ENCODE measurements at places on chromosomes 1 and 21.

GRCh38 chr1:108819878-108820277 is 37.0 kb downstream of the AKNAD1 start:
- no peak for DNase-seq

DNA sequence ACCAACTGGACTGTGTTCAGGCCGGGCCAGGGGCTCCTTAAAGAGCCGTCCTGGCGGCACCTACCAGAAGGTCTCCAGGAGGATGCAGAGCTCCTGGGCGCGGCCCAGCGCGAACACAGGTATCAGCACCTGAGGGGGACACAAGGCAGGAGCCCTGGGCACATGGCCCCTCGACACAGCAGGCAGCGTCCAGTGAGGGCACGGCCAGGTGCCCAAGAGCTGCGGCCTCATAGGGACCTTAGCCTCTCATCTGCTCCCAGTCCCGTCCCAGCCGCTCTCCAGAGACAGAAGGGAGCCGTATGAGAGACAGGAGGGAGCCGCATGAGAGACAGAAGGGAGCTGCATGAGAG is 5.8 kb downstream of the PUSL1 start:
- DNase-seq, result no peak

- no peak for DNase-seq
Observed at GRCh38 chr1:65792669-65793358, at the start of gene PDE4B. PDE4B (plus strand) TSS chr1:65792895.

- no peak for DNase-seq
Observed at GRCh38 chr1:159170639-159171038, 776 bp upstream of the CADM3 start.
